Mesothelial cell of epicardium (in vitro differentiated cells): ENCODE measurements at places on chromosomes 2 and 18. TPM values are rescaled to one million over a fixed set of nuclear protein-coding genes. Genes with fewer than 3 reads are reported as not detected.
A peak's percentile ranks its signal among the peaks of the same experiment; 100 is the strongest.

GRCh38 chr2:24363301-24363700 is 3.0 kb upstream of the ITSN2 start:
- DNase-seq = no peak
- peaks cover 9% of the 10 kb centered on the region for H3K4me1 ChIP-seq
- H3K27me3 ChIP-seq = no peaks in the 10 kb centered on the region
- no peaks in the 10 kb centered on the region for H3K36me3 ChIP-seq

Gene CD207
- total RNA-seq = not detected in 3 replicates

GRCh38 chr2:119941388-119941787 is 71.5 kb upstream of the EPB41L5 start:
- no peaks in the 10 kb centered on the region for H3K27me3 ChIP-seq
- H3K4me1 ChIP-seq = no peaks in the 10 kb centered on the region
- no peak for DNase-seq
- peaks cover 20% of the 10 kb centered on the region for H3K36me3 ChIP-seq

DNA sequence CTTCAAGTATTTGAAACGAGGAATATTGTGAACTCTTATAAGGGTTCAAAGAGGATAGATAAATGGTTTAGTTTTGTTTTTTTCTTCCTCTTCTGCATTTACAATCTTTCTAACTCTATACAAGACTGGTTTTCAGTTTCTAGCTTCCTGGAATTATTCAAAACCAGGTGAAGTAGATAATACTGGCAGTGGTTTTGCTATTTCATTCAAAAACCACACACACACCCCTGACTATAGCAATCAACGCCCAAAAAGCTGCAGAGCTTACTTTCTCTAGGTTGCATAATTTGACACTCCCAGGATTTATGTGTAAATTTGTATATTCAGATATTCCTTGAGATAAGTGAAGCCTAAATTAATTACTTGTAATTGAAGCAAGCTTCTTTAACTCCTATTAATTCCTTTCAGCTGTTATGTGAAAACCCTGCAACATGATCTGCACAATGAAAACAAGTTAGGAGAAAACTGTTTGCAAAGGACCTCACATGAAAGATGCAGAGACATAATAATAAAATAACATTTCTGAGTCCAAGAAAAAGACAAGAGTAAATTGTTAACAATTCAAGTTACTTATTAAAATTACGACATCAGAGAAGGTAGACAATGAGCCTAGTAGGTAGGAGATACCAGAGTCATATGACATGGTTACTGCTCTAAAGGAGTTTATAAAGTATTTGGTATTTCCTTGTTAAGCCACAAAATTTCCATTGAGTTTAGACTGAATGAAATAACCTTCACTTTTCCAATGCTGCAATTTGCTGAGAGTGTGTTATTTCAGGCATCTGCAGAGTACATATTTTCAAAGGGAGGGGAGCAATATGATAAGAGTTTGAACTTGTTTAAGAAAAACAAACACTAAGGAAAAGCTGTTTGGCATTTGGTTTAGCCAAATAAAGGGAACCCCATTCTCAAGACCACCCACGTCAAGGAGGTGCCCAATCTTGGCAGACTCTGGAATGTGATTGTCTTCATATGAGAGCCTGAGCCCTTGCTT is 1.6 kb upstream of the NFE2L2 start:
- H3K27ac ChIP-seq = peak overlapping the region; percentile 99
- no peaks in the 10 kb centered on the region for H3K36me3 ChIP-seq
- peak overlapping the region; percentile 90 for H3K4me3 ChIP-seq
- no peaks in the 10 kb centered on the region for H3K27me3 ChIP-seq

- peaks cover 2% of the 10 kb centered on the region for H3K27me3 ChIP-seq
- no peak overlapping the region for H3K27ac ChIP-seq
- no peak overlapping the region for H3K4me3 ChIP-seq
- peaks cover 3% of the 10 kb centered on the region for H3K36me3 ChIP-seq
- no peak for DNase-seq
Observed at GRCh38 chr2:222351035-222351434, 52.2 kb upstream of the PAX3 start.
